ENCODE measurements at places on chromosomes 12 and 14.

GRCh38 chr12:29102741-29103140 is 46.3 kb upstream of the FAR2 start:
- no peak for DNase-seq

GRCh38 chr12:92511786-92512185 is 191.0 kb upstream of the PLEKHG7 start:
- DNase-seq, result no peak

- no peak for DNase-seq
Observed at GRCh38 chr14:30994681-30995620, 30.5 kb upstream of the AP4S1 start.

DNA sequence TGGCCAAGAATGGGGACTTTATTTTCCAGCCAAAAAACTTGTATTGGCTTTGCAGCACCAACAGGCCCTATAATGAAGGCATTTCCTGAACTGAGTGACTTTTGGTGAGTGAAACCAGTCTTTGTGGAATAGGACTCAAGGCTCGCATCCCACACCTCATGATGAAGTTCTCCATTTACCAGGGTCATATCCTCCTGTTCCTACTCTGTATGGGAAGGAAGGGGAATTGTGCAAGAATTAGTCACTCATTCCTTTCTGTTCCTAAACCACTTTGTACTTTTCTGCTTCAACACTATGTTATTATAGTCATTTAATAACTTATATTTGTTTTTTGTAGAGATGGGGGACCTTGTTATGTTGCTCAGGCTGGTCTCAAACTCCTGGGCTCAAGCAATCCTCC is 2.3 kb upstream of the SPATS2 start:
- DNase-seq, result no peak

DNA sequence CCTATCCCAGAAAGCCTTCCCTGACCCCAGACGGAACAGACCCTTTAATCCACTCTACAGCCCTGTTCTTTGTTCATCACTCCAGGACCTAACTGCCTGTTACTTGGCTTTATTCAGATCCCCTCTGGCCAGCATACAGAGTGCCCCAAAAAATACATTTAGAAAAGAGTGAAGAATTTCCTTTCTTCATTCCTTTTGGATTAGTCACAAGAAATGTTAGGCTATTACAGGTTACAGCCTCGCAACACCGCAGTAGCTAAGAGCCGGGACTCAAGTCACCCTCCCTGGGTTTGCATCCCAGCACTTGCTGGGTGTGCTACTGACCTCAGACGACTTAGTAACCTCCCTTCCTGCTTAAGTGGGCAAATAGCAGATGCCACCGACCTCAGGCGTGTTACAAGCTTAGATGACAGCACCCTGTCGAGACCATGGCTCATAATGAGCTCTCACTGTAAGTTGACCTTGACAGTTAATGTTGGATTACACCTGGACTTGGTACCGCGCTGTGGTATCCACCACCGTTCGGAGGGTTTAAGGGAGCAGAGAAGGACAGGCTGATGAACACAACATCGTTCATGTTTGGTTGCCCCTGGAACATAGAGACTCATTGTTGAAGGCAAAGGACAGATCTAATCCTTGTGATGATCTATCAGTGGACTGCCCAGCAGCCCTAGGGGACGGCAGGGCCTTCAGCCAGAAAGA is 12.9 kb downstream of the GLRX5 start:
- DNase-seq, result no peak

DNA sequence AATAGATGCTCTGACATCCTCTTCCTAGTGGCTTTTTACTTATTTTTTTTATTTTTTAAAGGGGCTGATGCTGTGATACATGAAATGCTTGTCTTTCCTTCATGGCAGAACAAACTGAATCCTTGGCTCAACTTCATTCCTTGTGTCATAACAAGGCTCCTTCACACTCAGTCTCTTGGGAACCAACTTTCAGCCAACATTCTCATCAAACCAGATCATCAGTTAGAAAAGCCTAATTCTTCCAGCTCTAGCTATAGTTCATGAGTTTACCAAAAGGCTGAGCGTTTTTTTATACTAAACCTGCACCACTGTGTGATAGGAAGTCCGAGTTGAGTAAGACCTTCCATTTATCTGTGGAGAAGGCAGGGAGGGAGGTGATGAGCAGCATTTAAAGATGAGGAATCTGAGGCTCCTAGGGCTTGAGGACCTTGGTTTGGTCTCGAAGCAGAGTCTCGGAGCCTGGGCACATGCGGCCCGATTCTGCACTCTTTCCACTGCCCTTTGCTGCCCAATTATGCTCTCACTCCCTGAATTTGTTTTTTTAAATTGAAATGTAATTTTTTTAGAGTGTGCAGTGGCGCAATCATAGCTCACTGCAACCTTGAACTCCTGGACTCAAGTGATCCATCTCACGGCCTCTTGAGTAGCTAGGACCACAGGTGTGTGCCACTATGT is 8.2 kb downstream of the GPRC5D start:
- DNase-seq, result no peak

DNA sequence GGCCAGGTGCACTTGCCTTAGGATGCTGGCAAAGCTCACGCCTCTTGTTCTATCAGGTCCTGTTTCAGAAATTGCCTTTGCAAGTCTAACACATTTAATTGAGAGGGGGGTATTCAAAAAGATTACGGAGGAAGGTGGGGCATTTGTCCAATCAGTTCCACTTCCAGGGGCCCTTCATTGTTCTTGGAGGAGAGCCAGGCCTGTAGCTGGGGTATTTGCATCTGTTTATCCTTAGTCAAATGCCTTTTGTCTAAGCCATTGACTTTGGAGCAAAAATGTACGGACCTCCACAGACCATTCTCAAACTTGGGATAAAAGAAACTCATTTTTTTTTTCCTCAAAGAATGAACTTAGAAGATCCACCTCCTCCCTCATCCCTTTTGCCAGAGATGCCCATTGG is 582.0 kb downstream of the BCL11B start:
- no peak for DNase-seq

DNA sequence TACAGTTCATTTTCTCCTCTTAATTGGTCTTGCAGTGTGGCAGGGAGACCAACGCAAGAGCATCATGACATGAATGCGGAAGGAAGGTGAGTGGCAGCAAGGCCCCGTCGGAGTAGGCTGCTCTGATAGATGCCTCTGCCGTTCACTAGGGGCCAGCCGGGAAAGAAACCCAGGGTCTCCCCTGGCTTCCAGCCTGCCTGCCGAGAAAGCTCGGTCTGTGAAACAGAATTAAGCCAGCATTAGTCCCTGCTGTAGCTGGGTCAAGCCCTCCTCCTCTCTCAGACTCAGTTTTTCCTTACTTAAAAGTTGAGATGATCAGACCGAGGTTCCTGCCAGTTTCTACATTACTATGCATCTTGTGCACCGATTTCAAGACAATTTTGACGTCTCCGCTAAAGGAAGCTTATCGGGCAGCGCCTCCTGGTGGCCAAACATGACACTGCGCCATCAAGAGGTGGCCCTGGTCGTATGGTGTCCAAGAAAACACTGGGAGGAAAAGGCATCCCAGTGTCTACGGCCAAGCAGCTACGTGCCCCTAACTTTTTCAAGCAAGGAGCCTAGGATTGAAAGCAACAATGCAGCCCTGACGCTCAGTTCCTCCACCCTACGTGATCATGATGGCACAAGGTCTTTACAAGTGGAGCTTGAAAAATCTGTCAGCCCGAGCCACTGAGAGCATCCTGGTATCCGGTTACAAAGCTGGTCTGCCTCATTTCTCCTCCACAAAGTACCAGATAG is 131.6 kb downstream of the KSR2 start:
- DNase-seq, result peak; percentile 82

DNA sequence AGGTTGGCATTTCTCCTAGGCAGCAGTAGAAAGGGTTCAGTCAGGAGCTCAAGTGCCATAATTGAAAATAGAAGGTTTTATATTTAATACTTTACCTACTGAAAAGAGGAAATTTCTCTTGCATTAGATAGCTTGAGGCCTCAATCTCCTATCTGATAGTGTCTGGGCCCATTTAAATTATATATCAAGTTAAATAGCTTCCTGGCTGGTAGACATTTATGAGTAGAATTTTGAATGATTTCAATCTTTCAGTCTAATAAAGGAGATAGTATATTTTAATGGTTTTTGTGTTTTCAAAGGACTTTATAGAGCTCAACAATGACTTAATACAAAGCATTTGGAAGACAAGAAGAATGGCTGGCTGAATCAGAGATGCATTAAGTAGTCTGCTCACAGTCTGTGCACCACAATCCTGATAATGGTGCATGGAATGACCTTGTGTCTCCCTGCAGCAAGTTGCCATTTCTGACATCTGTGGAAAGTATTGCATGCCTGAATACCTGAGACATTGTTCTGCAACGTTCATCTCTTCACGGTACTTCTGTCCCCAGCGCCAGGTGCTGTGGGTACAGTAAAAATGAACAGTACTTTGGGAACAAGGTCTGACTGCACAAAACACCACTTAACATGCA is 974.1 kb downstream of the TMTC2 start:
- DNase-seq, result no peak

DNA sequence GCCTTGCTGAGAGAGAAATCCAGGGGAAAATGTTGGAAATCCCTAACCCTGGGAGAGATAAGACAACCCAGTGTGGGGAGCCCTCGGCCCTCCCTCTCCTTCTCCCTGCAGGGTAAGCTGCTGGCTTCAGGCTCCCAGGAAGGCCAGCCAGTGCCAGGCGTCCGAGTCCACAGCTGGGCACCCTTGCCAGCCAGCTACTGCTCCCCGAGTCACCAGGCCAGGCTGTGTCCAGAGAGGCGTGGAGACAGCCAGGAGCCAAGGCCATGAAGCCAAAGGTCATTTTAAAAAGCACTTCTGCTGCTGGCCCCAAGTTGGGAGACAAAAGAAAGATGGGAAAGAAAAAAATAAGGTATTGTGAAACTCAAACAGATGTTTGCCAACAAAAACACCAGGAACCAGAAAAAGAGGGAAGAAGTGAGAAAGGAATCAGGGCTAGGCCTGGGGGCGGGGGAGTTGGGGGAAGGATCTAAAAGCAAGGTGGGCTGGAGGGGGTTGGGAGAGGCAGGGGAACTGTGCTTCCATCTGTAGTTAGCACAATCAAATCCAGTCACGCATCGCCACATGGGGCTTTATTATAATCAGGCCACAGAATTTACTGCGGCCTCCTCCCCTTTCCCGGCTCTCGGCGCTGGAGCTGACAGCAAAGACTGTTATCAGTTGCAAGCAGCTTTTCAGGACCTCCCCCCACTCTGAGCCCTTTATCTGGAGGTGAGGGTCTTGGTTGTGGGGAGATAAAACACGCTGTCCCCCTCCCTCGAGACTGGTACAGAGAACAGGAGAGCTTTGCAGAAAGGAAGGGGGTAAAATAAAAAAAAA is 33.5 kb downstream of the RBM19 start:
- DNase-seq, result no peak

- peak; percentile 97 for DNase-seq
Observed at GRCh38 chr12:1605129-1606020, 11.0 kb upstream of the FBXL14 start.

DNA sequence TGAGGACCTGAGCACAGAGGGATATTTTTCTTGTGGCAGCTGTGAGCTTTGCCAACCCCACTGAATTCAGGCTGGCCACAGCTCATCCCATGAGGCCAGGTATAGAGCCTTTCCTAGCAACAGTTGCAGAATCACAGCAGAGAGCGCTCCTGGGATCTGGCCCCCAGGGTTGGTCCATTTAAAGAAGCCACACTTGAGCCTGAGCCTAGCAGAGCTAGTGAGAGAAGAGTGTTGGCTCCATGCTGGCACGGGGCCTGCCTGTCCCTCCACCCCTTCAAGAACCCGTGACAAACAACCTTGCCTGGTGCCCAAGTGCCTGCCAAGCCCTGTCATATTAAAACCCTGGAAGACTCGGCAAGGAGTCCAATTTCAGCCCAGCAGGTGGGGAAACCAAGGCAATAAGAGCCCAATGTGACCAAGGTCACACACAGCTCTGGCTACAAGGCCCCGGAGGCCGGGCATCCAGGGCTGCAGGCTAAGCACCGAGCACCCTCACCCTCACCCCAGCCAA is 91.6 kb downstream of the LRRC74A start:
- DNase-seq, result peak; percentile 85

- DNase-seq, result no peak
Observed at GRCh38 chr12:1646569-1647284, 17.7 kb downstream of the WNT5B start.

DNA sequence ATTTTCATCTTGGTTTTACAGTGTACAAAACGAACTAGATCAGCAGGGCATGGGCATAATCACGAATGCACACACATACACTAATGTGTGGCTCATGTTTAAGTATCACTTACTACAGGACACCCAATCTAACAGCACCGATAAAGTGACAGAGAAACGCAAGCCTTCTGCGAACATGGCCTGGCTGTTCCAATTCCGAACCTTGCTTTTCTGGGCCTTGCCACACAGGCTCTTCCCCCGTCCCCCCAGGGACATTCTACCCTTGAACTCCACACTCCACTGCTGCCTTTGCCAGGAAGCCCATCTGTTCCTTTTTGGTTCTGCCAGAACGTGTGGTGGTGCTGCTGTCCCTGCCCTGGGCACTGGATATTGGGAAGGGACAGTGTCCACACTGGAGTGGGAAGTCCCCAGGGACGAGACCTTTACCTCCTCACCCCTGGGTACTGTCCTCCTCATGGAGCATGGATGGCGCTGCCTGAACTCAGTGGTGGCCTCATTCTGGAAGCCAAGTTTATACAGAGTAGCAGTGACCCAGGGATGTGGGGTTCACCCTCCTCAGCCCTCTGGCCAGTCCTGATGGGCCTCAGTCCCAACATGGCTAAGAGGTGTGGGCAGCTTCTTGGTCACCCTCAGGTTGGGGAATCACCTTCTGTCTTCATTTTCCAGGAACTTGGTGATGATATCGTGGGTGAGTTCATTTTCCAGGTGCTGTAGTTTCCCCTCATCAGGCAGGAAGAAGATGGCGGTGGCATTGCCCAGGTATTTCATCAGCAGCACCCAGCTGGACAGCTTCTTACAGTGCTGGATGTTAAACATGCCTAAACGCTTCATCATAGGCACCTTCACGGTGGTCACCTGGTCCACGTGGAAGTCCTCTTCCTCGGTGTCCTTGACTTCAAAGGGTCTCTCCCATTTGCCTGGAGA is 7.9 kb downstream of the SERPINA1 start:
- peak; percentile 15 for DNase-seq

- DNase-seq, result peak; percentile 14
Observed at GRCh38 chr12:120668868-120669840, 17.8 kb upstream of the MLEC start.

- no peak for DNase-seq
Observed at GRCh38 chr14:99737956-99738667, 54.0 kb downstream of the CYP46A1 start.

- no peak for DNase-seq
Observed at GRCh38 chr14:104869669-104870367, 4.8 kb downstream of the CEP170B start.

Data from NCI-H2171 treated with DMSO at 0.1 percent for 48 hours (cell line).